Activated T-cell treated with anti-CD3 and anti-CD28 coated beads, Interleukin-2, amount 50 U/mL, for 24 hours (primary cell): ENCODE measurements at places on chromosomes 5 and 9.

GRCh38 chr9:119071636-119072035 is 297.6 kb downstream of the BRINP1 start:
- no peak for DNase-seq

- no peak for DNase-seq
These were observed 27.0 kb downstream of the MSX2 start for GRCh38 chr5:174751154-174752000.

- no peak for DNase-seq
These were observed 48.2 kb downstream of the ROPN1L start for GRCh38 chr5:10489810-10490426.

- DNase-seq = no peak
These were observed 94.2 kb downstream of the WNK2 start for GRCh38 chr9:93278144-93278543.

DNA sequence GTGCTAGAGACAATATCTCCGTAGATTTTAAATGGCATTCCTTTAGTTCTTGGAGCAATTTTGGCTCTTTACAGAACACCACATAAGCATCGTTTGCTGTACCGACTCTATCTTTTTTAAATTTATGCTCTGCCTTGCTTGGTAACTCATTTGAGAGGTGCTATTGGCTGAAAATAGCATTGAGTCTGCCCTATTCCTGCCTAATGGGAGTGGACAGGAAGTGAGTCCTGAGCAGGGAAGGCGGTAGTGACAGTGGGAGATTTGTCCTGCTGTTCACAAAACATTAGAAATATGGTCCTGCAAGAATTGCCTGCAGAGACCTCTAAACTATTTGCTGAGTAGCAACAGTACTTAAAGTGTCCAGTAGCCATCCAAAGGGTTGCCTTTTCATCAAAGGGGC is 115.2 kb upstream of the IFNE start:
- DNase-seq = no peak

GRCh38 chr5:119879446-119879845 is 250.1 kb downstream of the FAM170A start:
- DNase-seq = no peak

DNA sequence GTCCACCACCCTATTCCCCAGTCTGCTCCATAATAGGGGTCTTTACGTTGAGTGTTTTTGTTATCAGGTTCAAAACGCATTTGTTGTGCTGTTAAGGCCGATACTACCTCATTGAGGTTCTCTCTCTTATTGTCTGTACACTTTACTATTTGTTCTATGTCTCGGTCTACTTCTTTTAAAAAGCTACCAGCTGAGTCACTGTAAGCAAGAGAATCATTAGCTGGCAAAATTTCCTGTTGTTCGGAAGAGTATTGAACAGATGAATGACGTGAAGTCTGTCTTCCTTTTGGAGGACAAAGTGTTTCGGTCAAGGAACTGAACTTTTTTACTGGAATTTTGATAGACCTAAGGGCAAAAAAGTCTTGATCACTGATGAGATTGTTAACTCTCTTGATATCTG is 10.3 kb downstream of the LYSMD3 start:
- DNase-seq = no peak

- no peak for DNase-seq
These were observed 71.0 kb downstream of the COL23A1 start for GRCh38 chr5:178519155-178519554.

- DNase-seq = no peak
These were observed 194.0 kb downstream of the NFIB start for GRCh38 chr9:14119694-14120514.

GRCh38 chr5:150298701-150299451 is 3.8 kb downstream of the ARSI start:
- DNase-seq = no peak

DNA sequence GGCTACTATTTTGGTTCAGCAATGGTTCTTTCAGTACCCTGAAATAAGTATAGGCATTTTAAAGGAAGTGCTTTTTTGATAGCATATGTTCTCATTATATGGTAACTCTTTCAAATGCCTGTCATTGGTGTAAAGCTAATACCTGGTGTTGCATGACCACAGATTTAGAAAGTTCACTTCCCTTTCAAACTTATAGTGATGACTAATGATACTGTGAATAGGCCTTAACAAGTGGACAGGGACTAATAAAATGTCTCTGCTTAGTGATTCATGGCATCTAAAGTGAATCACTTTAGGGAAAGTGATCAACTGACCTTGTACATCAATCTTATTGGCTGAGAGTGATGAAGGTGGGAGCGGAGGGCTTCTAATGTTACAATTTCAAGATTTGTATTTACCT is 21.6 kb downstream of the MRPL22 start:
- no peak for DNase-seq

DNA sequence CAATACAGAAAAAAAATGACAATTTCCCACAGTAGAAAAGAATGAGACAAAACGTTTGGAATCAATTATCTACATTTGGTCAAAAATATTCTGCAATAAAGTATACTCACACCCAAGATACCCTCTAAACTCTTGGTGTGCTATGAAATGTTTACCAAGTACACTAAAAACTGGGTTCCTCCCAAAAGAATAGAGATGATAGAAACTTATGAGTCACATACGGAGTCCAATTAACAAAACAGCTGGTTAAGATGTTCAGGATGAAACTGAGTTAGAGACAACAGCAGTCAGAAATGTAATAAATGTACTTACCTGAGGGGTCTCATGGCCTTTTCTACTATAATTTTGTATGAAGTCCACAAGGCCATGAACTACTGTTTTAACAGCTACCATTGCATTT is 25.7 kb downstream of the RC3H2 start:
- DNase-seq = no peak

DNA sequence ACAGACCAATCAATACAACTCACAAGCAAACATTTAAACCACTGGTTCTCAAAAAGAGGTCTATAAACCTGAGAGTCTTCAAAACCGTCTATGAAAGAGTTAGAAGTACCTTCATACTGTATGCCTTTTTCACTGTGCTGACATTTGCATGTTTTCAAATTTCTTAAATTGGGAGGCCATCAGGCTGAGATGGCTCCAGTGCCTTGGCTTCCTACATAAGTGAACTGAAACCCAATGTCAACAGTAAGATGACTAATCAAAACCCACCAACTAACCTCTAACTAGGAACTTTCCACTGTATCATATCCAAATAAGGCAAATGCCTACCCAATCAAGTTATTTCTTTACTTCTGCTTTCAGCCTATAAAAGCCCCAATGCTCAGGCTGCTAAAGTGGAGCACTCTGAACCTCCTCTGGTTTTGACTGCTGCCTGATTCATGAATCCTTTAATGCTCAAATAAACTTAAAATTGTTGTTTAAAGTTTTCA is 35.1 kb downstream of the FAM13B start:
- no peak for DNase-seq

DNA sequence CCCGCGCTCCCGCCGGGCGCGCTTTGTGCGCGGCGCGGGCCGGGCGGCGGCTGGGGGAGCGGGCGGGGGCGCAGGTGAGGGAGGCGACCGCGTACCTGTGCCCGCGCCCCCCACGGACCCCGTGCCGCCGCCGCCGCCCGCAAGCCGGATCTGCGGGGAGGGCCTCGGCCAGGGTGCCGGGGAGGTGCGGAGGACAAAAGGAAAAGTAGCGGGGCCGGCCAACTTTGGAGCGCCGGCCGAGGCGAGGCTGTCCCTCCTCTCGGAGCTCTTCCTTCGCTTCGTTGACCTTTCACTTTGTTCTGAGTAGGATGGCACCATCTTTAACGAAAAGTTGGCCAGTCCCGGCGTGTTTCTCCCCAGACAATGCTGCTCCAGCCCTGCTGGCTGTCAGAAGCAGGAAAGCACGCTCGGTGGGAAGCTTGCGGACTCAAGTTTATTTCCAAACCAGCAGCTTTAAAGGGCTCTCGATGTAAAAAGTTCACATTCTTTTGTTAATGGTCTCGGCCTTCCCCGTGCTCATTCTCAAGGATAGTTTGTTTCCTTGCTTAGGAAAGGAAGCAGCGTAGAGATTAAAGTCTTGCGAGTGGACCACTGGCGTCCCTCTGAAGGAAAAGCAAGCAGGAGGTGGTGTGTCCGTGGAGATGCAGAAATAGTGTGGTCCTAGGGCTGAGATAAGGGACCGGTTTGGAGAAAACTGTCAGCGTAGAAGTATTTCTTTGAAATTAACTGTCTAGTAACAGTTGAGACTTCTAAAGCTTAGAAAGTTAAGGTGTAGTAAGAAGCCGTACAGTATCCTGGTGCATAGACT is 639 bp downstream of the EHMT1 start:
- DNase-seq = peak; percentile 58

DNA sequence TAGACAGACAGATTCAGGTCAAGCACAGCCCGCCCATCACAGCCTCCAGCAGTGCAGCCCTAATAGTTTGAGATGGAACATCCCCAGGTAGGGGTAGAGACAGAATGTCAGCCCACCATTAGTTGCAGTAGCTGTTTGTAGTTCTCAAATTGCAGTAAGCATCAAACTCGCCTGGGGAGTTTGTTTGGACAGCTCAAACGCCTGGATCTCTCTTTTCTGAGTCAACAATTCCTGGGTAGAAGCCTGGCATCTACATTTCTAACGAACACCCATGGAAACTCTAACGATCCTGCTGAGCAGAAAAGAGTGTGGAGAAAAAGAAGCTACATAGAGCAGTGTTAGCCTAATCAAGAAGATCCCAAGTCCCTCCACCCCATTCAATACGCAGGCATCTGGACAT is 59.4 kb downstream of the ADAMTS16 start:
- no peak for DNase-seq

DNA sequence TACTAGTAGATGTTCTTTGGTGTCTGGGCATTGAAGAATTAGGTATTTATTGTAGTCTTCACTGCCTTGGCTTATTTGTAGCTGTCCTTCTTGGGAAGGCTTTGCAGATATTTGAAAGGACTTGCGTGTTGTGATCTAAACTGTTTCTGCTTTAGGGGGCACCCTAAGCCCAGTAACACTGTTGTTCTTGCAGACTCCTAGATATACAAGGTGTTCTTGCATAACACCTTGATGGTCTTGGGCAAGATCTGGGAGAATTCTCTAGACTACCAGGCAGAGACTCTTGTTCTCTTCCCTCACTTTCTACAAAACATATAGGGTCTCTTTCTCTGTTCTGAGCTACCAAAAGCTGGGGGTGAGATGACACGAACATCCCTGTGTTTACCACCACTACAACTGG is 179.1 kb downstream of the FAM170A start:
- no peak for DNase-seq

- DNase-seq = no peak
These were observed 63.4 kb downstream of the RAPGEF1 start for GRCh38 chr9:131676431-131676972.

DNA sequence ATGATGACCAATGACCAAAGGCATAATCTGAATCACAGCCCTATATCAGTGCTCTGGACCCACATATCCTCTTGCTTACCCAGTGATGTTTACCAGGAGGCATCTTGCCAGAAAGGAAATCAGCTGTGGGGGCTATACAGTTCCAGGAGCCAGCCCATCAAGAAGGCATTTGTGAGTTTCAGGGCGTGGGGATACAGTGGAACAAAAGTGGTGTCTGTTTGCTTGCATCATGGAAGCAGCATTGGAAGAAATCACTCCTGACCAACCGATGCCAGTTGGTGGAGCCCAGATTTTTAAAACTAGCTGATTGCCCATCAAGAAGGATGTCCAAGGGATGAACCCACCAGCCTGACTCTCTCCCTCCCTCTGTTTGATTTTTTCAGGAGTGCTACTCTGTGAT is 106.5 kb upstream of the EGFLAM start:
- DNase-seq = no peak

- DNase-seq = no peak
These were observed 940 bp upstream of the CAMK4 start for GRCh38 chr5:111223101-111223786.

- DNase-seq = no peak
These were observed 3.7 kb upstream of the CAMK2A start for GRCh38 chr5:150293091-150293941.

DNA sequence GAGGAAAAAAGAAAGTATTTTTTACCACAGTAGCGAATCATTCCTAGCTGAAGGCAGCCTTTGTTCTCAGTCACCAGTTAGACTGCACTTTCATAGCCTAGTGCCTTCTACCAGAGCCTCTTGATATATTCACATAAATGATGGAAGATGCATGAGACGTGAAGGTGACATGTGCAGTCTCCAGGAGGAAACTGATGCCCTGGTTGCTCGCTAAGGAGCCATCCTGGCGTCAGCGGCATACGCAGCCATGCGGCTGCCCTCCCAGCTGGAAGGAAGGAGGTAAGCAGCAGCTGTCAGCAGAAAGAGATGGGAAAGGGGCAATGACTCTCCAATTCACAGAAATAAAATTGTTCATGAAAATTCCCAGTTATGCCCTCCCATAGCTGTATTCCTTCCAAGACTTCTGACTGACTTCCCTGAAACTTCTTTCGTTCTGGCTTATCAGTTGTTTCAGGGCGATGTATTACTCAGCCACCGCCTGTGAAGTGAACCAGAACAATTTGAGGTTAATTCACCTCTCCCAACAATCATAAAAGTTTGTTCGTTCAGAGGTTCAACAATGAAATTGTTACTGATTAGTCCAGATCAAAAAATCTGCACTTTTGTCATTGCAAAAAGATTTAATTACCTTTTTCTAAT is 331.2 kb downstream of the NR2F1-AS1 start:
- no peak for DNase-seq

DNA sequence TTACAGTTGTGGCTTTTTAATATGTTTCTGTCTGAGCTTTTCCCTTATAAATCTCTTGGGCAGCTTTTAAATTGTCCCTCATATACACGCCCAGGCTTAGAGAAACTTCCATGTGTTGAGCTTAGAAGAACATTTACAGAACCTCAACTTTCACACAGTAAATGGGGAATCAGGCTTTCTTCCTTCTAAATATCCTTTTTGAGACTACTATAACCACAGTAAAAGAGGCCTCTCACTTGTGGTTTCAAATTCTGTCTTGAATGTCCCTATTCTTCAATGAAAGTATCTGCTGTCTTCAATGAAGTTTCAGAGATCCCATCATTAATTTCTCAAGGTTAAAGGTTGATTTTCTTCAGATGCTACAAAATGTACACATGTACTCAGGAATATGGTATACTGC is 588.6 kb upstream of the DMAC1 start:
- DNase-seq = no peak

GRCh38 chr5:76114179-76114851 is 31.1 kb downstream of the SV2C start:
- DNase-seq = no peak

DNA sequence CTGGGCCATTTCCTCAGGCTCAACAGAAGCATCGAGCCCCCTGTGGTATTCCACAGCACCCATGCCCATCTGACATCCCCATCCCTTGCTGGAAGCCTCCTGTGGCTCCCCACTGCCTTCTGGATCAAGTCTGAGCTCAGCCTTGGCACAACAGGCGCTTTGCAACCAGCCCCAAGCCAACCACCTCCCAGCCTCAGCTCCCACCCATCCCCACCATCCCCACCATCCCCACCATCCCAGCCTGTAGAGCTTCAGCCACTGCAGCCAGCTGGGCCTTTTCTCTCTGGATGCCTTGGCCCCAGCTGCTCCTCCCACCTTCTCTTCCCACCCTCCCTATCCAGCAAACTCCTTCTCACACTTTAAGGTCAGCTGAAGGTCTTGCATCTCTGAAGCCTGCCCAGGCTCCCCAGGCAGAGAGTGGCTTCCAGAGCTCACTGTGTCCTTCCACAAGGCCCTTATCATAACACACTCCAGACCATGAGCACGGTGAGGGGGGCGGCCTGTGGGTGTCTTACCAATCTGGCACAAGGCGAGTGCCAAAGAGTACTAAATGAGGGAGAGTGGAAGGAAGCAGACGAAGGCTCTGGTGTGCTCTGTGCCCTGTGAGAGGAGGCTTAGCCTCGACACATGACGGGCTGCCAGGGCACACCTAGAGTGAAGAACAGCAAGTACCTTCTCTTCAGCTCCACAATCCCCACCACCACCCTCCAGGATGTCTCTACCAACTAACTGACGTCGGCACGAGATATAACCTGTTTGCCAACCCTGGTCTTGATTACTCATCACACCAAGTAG is 6.5 kb downstream of the HIGD2A start:
- no peak for DNase-seq
